ENCODE measurements at places on chromosomes 3 and 15. TPM values are rescaled to one million over a fixed set of nuclear protein-coding genes. Genes with fewer than 3 reads are reported as not detected.

- no peak for DNase-seq
- H3K36me3 ChIP-seq, result no peaks in the 10 kb centered on the region
- no peaks in the 10 kb centered on the region for H3K4me1 ChIP-seq
These were observed 18.6 kb downstream of the TMEM266 start for GRCh38 chr15:76078285-76078877.

GRCh38 chr3:45592830-45593707, 1.5 kb upstream of the LIMD1 start:
- H3K27me3 ChIP-seq, result no peaks in the 10 kb centered on the region
- H3K4me1 ChIP-seq, result peaks cover 50% of the 10 kb centered on the region
- peak overlapping the region; percentile 86 for H3K27ac ChIP-seq
- peak overlapping the region; percentile 62 for H3K4me3 ChIP-seq
- H3K36me3 ChIP-seq, result no peaks in the 10 kb centered on the region

- H3K4me1 ChIP-seq, result no peaks in the 10 kb centered on the region
- H3K27me3 ChIP-seq, result no peaks in the 10 kb centered on the region
- H3K4me3 ChIP-seq, result no peak overlapping the region
- no peak overlapping the region for H3K27ac ChIP-seq
- H3K36me3 ChIP-seq, result no peaks in the 10 kb centered on the region
- no peak for DNase-seq
These were observed 134.6 kb upstream of the TP63 start for GRCh38 chr3:189496375-189497138.

DNA sequence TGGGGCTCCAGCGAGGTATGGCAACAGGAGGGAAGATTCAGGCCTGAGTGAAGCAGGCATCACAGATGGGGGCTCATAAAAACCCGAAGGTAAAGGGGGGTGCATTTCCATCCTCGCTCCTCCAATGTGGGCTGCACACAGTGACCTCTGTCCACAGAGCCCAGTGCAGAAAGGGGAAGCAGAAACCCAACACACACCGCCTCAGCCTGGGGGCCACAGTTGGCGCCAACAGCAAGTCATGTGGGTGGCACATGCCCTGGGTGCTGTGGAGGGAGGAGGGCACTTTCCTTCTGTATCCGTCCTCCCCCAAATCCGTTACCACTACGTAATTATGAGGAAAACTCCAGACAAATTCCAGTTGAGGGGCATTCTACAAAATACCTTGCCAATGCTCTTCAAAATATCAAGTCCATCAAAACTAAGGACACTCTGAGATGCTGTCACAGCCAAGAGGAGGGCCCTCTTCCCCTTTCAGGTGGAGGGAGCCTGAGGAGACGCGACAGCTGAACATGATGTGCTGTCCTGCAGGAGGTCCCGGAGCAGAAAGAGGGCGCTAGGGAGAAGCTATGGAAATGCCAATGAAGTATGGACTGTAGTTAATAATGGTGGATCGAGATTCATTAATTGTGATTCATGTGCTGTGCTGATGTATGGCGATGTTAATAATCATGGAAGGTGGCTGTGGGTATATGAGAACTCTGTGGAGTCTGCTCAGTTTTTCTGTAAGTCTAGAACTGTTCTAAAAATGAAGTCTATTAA, 16.4 kb downstream of the APBA2 start:
- H3K4me1 ChIP-seq, result no peaks in the 10 kb centered on the region
- DNase-seq, result peak; percentile 30

UBR1 gene
- 23.5 TPM for total RNA-seq

- DNase-seq, result no peak
- peaks cover 10% of the 10 kb centered on the region for H3K4me1 ChIP-seq
- H3K27me3 ChIP-seq, result no peaks in the 10 kb centered on the region
- no peak overlapping the region for H3K27ac ChIP-seq
- H3K4me3 ChIP-seq, result no peak overlapping the region
- no peaks in the 10 kb centered on the region for H3K36me3 ChIP-seq
These were observed 18.3 kb downstream of the FGF7 start for GRCh38 chr15:49441356-49441755.

GRCh38 chr15:73889053-73889761, 15.8 kb downstream of the TBC1D21 start:
- H3K27ac ChIP-seq, result no peak overlapping the region
- no peak overlapping the region for H3K4me3 ChIP-seq
- no peaks in the 10 kb centered on the region for H3K36me3 ChIP-seq

- H3K4me1 ChIP-seq, result peaks cover 4% of the 10 kb centered on the region
- no peak for DNase-seq
- no peaks in the 10 kb centered on the region for H3K27me3 ChIP-seq
- no peaks in the 10 kb centered on the region for H3K36me3 ChIP-seq
These were observed 117.3 kb upstream of the SLC7A14 start for GRCh38 chr3:170703121-170703588.

ZNF662 gene
- 34.4 TPM for total RNA-seq

GRCh38 chr15:70523192-70523591, 240.2 kb downstream of the UACA start:
- H3K27me3 ChIP-seq, result no peaks in the 10 kb centered on the region
- no peak overlapping the region for H3K4me3 ChIP-seq
- no peaks in the 10 kb centered on the region for H3K36me3 ChIP-seq

CLDN18 gene
- total RNA-seq, result not detected

DNA sequence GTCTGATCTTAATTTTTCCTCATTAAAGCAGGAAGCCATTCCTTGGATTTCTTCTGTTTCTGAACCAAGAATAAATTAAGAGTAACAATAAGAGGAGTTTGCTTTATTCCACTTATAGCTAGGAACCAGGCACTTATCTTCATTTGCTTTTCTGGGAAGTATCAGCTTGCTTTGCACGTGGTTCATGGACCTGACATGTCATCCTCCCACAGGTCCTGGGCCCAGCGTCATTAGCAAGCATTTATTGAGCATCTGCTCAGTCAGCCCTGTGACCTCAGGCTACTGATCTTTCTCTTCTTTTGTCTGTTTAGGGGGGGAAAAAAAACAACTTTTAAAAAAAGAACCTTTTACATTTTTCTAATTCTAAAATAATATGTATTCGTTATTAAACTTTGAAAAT, 34.7 kb upstream of the CRTC3 start:
- H3K4me1 ChIP-seq, result peaks cover 10% of the 10 kb centered on the region
- no peak for DNase-seq
- no peaks in the 10 kb centered on the region for H3K27me3 ChIP-seq
- peaks cover 99% of the 10 kb centered on the region for H3K36me3 ChIP-seq

DNA sequence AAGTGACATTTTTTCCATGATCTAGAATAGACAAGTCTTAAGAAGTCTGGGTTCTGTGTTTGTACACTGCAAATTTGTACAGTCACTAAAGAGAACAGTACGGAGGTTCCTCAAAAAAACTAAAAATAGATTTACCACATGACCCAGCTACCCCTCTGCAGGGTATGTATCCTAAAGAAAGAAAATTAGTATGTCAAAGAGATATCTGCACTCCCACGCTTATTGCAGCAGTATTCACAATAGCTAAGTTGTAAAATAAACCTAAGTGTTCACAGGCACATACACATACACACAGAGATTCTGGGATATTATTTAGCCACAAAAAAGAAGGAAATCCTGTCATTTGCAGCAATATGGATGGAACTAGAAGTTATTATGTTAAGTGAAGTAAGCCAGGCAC, 120.4 kb downstream of the ZIC1 start:
- no peaks in the 10 kb centered on the region for H3K27me3 ChIP-seq
- no peak overlapping the region for H3K27ac ChIP-seq
- H3K36me3 ChIP-seq, result no peaks in the 10 kb centered on the region
- H3K4me1 ChIP-seq, result no peaks in the 10 kb centered on the region

PRSS50 gene
- not detected for total RNA-seq

CELSR3 gene
- 3.2 TPM for total RNA-seq

LRRC49 gene
- 3.6 TPM for total RNA-seq

DNA sequence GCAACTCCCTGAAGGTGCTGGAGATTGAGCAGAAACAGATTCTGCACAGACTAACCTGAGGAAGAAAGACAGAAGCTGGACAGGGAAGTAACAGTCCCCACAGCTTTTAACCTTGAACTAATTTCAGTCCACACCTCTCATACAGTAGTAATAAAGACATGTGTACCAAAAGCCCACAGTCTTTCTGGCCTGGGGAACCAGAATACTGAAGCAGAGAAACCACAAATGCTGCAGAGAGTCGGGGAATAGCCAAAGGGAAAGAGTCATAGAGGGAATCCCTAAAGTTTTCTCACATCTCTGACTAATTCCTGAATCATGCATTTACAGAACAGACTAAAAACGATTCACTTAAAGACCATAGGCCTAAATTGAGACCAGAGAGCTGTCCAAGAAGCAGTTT, 503.4 kb upstream of the NECTIN3 start:
- no peak for DNase-seq
- H3K4me3 ChIP-seq, result no peak overlapping the region
- no peaks in the 10 kb centered on the region for H3K27me3 ChIP-seq
- no peaks in the 10 kb centered on the region for H3K36me3 ChIP-seq

DNA sequence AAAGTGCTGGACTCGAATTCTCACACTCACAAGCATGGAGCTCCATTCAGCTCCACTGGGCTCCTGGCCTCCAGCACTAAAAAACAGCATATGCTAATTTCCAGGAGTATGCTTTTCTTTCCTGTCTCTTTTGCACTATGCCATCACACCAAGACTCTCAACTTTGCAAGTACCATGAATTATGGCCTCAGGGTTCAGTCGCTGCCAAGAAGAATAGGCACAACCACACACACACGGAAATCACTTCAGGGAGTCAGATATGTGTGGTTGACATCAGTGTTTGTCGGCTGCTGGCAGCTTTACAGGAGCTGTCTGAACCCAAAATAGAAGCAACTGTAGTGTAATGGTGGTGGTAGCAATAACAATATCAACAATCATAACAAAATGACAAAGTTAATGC, 305.0 kb upstream of the SLCO3A1 start:
- no peaks in the 10 kb centered on the region for H3K27me3 ChIP-seq
- no peak overlapping the region for H3K4me3 ChIP-seq
- DNase-seq, result no peak
- no peaks in the 10 kb centered on the region for H3K4me1 ChIP-seq
- H3K36me3 ChIP-seq, result no peaks in the 10 kb centered on the region
